ENCODE measurements at places on chromosomes 2 and 18.

DNA sequence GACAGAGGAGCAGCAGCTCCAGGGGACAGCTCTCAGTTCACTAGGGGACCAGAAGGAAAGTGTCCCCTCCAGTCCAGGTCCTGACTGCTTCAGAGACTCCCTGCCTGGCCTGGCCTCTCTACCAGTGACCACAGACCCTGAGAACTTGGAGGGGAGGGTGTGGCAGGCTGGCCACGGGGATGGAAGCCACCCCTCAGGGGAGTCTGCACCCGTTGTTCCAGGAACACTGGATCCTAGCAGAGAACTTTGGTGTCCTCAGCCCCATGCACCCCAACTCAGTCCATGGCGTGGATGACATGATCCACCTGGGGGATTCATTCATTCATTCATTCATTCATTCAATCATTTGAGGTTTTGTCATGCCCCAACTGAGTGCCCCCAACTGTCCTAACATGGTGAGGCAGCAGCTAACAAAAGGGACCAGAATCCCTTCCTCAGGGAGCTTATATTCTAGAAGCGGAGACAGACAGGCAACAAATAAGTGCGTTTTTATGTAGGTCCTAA lies 31.9 kb downstream of the MYO7B start:
- DNase-seq, result no peak

- no peak for DNase-seq
Observed at GRCh38 chr18:36714476-36714875, 114.3 kb downstream of the TPGS2 start.

- no peak for DNase-seq
Observed at GRCh38 chr2:193778293-193778692, 1583.6 kb upstream of the TMEFF2 start.

- no peak for DNase-seq
Observed at GRCh38 chr2:39313575-39313974, 69.8 kb upstream of the CDKL4 start.

GRCh38 chr18:63788447-63789096 lies 13.4 kb downstream of the SERPINB7 start:
- DNase-seq, result no peak

GRCh38 chr2:154291927-154292326 lies 406.6 kb upstream of the KCNJ3 start:
- no peak for DNase-seq

DNA sequence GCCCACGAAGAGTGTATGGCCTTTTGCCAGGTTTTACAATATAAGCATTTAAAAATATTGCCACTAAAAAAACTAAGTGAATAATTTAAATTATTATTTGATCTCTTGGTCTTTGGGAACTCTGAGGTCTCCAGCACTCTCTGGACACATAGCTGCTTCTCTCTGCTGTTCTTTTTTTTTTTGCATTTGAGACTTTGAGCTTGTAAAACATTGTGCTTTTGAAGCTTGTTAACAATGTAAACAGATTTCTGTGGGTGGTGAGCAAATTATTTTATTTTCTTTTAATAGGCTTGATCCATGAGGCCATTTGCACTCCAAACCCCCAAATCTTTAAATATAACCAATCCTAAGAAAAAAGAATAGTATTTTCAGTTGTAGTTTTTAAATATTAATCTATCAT lies 42.0 kb downstream of the DCAF17 start:
- DNase-seq, result no peak

- DNase-seq, result no peak
Observed at GRCh38 chr18:32255570-32255969, 65.7 kb downstream of the MEP1B start.

DNA sequence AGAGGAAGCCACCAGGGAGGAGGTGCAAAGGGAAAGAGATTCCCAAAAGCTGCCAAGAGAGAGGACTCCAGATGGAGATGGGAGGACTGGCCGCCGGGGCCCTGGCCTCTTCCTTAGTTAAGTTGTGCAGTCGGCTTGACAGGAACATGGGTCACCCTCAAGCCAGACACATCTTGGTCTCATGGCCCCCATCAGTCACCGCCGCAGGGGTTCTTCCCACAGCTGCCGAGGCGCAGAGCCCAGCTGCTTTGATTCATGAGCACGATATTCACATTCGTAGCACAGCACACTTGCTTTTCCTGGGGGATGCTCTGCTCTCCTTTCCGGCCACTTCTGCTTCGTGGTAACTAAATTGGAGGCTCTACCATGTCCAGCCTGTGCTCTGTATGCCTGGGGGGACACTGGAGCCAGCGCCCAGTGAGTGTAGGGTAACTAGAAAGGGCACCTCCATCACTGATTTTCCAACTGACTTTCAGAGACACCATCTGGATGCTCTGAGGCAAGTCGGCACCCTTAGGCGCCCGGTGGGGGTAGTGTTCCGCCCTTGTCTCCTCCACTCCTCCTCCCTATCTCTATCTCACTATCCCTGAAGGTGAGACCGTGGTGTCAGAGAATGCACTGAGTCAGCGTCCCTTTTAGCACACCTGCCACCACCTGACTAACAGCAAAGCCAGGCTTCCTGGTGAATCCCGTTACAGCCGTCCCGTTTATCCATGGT lies 13.3 kb downstream of the TWIST2 start:
- DNase-seq, result no peak

DNA sequence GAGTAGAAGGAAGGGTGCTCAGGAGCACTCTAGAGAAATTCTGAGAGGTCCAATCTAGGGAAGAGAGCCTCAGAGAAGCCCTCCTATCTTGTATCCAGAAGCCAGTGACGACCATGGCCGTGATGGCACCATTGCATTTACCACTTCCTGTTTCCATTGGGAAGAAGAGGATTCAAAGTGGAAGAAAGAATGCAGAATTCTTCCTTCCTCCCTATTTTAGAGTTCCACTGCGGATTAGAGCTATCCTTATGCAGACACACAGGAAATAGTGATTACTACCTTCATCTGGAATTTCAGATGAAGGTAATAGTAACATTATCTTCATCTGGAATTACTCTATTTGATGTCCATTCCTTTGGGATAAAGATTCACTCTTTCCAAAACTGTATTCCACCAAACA lies 45.6 kb upstream of the PCBP1 start:
- no peak for DNase-seq

DNA sequence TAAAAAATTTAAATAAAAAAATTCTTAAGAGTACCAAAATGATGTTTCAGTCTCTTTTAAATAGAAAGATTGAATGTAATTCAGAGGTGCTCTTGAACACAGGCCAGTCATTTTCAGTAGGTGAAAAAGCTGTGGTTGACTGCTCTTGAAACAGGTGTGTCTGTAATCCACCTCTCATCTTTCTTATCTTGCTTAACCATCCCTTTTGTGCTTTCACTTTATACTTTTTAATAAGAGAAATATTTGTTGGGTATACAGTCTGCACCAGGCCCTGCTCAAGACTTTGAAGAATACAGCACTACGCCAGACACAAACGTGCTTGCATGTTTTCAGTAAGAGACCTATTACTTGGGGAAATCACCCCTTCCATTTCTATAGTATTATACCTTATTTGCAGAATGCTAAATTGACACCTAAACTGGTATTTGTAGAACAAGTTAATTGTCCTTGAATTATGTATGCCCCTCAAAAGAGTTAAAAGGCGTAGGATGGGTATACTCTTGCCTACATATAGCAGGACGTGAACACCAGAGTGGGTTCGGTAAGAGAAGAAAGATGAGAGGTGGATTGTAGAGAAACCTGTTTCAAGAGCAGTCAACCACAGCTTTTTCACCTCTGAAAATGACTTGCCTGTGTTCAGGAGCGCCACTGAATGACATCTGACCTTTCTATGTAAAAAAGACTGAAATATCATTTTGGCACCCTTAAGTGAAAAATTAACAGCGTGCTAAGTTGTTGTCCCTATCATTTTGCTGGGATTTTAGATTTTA lies 4.0 kb upstream of the RTN4 start:
- no peak for DNase-seq

- no peak for DNase-seq
Observed at GRCh38 chr18:21680161-21680560, 24.4 kb downstream of the ABHD3 start.

- DNase-seq, result no peak
Observed at GRCh38 chr2:192978395-192978794, 783.7 kb upstream of the TMEFF2 start.

- no peak for DNase-seq
Observed at GRCh38 chr2:38381381-38382143, 4.5 kb upstream of the ATL2 start.

DNA sequence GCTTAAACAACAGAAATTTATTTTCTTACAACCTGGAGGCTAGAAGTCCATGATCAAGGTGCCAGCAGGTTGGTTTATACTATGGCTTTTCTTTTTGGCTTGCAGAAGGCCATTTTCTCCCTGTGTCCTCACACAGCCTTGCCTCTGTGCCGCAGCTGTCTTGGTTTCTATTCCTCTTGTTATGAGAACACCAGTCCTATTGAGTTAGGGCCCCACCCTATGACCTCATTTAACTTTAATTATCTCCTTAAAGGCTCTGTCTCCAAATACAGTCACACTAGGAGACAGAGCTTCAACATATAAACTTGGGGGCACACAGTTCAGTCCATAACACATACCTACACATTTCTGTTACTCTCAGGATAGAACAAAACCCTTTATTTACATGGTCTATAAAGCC lies 17.3 kb upstream of the RHOB start:
- DNase-seq, result no peak

- DNase-seq, result no peak
Observed at GRCh38 chr2:17125989-17126620, 392.1 kb downstream of the RAD51AP2 start.

DNA sequence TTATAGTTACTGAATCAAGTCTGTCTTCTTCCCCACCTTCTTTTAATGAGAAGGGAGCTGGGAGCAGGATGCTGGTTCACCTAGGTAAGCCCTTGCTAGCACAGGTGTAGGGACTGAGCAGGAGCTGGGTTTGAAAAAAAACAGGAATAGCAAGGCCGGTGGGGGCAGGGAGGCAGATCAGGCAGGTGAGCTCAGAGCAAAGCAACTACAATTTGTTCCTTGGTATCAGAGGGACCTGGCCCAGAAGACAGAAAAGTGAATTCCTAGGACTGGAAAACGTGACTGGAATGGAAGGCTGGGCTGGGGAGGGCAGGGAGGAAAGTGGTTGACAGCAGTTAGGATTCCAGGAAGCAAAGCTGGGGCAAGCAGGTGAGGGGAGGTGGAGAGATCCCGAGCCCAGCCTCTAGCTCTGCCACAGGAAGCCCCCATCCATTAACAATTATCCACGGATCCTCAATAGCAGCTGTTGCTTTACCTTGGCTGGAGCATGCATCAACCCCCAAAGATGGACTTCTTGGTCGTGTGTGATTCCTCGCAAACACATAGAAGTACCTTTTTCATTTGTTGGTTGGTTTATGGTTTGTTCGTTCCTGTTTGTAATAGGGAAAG lies 118.4 kb downstream of the LNPK start:
- no peak for DNase-seq

DNA sequence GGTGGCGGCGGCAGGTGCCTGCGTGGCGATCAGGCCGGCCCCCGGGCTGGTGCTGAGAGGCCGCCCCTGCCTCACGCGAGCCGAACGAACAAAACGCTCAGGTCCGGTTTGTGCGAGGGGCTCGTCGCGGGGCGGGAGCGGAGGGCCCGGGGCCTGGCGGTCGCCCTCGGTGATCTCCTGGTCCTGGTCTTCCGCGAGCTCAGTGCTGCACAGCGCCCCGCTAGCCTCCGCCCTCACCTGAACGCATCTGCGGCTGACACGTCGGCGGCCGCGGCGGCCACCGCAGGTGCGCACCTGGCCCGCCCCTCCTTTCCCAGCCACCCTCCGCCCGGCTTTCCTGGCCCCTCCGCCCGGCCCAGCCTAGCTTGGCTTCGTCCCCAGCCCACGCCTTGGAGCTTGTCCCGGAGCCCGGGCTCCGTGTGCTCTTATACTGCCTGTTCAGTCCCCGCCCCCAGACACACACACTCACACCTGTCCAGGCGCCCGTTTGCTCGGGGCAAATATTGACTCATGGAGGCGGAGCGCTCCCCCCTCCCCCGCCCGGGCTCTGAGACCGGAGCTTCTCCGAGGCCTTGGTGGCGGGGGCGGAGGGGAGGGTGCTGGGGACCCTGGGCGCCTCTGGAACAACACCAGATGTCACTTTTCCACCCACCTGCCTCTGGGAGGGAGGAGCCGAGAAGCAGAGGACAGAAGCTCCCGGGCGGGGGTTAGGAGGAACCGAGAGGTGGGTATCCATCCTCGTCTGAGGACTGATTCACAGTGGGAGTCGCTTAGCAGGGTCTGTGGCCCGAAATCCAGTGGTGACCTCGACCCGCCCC lies 8.6 kb upstream of the CRYBA2 start:
- DNase-seq, result peak; percentile 65

- no peak for DNase-seq
Observed at GRCh38 chr2:212294816-212295215, 243.8 kb downstream of the ERBB4 start.

DNA sequence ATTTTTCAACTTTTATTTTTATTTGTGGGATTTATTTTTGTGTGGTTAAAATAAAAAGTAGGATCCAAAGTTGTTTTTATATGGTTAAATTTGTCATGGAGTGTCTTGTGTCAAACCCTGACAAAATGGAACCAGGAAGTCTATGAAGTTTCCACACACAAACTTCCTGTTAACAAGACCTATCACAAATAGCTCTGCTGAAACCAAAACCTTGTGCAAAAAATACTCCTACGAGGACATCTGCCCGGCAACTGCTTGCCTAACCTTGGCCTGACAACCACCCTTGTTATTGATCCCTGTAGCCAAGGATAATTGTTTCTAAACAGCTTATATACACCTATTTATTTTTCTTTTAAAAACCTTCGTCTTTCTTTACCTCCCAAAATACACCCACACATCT lies 389.6 kb downstream of the TRIB2 start:
- no peak for DNase-seq

GRCh38 chr2:231409776-231410175 lies 14.3 kb downstream of the B3GNT7 start:
- no peak for DNase-seq

GRCh38 chr2:23592898-23593751 lies 208.1 kb downstream of the KLHL29 start:
- no peak for DNase-seq

- no peak for DNase-seq
Observed at GRCh38 chr2:50748671-50749070, 283.3 kb downstream of the NRXN1 start.

- no peak for DNase-seq
Observed at GRCh38 chr2:67642046-67642382, 244.9 kb downstream of the ETAA1 start.

- DNase-seq, result no peak
Observed at GRCh38 chr2:132415256-132415914, 1.2 kb upstream of the GPR39 start.

GRCh38 chr2:137165968-137166367 lies 400.6 kb downstream of the THSD7B start:
- DNase-seq, result no peak

GRCh38 chr2:124026503-124026902 lies 1.4 kb downstream of the CNTNAP5 start:
- DNase-seq, result no peak

GRCh38 chr2:216665242-216665641 lies 30.1 kb downstream of the IGFBP5 start:
- DNase-seq, result no peak

GRCh38 chr2:139495851-139496250 lies 715.7 kb upstream of the NXPH2 start:
- no peak for DNase-seq

DNA sequence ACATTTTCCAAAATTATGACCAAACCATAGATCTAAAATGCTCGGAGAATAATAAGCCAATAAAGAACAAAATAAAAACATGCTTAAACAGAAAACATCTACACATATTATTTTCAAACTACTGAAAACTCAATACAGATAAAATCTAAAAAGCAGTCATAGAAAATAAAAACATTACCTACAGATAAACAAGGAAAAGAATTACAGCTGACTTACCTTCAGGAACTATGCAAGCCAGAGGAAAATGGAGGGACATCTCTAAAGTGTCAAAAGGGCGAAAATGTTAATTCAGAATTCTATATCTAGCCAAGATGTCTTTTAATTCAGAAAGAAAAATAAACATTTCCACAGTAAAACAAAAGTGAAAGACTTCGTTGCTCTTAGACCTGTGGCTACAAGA lies 112.9 kb upstream of the GYPC start:
- DNase-seq, result no peak
